ENCODE measurements at places on chromosomes 1 and 21.

DNA sequence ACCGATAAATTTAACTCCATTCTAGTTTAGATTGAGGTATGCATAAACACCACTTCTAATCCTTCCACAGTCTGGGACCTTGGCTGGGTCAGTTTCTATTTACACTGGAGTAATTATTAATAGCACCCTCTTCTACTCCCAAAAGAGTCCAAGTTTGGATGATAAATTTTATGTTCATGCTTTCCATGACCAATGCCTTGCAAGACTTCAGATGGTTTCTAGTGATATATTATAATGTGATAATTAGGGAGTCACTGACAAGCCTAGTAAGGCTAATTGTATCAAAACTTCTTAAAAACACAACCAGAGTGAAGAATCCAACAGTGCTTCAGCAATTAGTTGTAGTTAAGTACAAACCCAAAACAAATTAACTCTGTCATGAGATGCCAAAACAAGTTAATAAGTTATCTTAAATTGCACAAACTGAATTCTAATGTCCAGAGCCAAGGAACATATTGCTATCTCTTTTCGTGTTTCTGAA is 489.6 kb downstream of the TTLL7 start:
- DNase-seq = no peak

DNA sequence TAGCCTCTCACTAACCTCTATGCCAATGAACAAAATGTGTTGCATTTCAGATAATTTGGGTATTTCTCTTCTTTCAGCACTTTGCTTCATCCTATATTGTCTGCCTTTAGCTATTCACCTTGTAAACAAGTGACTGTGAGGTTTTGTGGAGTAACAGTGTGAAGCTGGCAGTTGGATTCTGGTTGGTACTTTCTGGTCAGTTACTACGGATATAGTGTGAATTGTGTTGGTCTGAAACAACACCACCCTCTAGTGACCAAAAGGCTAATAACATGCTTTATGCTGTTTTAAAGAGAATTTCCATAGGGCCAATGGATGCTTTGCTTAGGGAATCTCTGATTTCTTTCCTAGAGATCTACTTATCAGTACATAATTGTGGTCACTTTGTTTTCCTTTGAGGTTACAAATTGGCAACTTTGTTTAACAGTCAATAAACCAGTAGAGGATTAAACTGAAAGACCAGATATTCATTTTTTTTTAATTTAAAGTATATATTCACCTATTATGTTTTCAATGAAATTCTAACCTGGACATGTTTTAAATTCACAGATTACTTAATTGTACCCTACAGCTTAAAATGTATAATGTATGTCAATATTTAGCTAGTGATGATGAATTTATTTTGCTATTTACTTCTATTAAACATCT is 2.5 kb upstream of the PTGER3 start:
- DNase-seq = peak; percentile 19

DNA sequence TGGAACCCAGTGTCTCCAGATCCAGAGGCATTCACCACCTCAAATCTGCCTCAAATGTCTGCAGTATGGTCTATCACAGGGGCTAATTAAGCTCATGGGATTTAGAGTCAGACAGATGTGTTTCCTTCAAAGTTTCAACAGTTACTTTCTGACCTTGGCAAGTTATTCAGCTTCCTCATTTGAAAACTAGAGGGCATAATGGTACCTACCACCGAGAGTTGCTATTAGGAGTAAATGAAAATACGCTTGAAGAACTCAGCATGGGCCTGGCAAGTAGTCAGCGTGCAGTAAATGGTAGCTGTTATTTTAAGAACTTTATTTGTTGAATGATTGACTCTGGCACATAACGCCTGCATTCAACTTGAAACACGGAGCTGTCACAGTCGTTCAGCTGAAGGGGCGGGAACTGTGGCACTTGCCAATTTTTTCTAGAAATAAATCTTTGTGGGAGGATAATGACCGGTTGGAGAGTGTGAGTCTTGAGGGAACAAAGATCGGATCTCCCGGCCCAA is 1.2 kb upstream of the CAP1 start:
- DNase-seq = no peak

GRCh38 chr1:234899041-234899729 is 229.5 kb downstream of the TOMM20 start:
- no peak for DNase-seq

GRCh38 chr1:101444873-101445618 is 208.2 kb downstream of the S1PR1 start:
- no peak for DNase-seq

- no peak for DNase-seq
These were observed 250.1 kb downstream of the HMCN1 start for GRCh38 chr1:185984113-185984836.

DNA sequence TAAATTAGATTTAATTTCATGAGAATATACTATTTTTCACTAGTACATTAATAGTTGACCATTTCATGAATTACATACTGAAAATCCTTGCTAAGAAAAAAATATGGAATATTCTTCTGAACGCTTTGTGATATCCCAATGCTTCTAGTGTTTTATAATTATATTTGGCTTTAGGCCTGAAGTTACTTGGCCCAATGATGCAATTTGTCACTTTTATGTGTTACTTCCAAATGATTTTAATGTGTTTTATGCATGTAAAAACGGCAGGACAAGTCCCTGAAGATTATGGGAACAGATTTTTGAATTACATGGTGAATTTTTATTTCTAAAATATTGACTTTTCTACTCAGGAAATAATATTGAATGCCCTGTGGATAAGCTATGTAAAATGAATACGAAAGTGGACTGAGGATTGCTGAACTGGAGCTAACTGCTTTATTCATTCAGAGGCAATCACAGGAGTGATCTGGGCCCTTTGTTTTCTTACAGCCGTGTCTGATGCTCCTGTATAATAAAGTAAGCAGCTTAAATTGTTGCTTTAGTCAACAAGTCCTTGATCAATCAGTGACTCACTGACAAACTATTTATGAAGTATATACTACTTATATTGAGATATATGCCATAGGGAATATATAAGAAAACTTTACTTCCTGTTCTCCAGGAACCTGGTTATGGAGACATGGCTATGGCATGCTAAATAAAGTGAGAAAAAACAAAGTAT is 543.0 kb upstream of the RGS18 start:
- DNase-seq = no peak

DNA sequence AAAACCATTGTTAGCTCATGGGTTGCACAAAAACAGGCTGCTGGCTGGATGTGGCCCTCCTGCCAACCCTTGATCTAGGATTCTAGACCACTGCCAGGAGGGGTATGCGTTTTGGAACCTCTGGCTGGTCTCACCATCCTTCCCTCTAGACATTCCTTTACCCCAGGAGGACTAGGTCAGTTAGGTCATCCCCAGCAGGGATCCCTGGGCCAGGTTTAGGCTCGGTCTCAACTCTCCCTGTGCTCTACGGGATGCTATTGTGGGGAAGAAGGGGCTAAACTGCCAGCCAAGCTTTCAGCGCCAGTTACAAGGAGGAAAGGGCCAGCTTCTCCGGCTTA is 22.7 kb downstream of the SLC2A1 start:
- DNase-seq = no peak

- DNase-seq = no peak
These were observed 1.2 kb downstream of the RXRG start for GRCh38 chr1:165443539-165444311.

GRCh38 chr1:28296401-28297261 is 32.2 kb upstream of the MED18 start:
- DNase-seq = peak; percentile 29

DNA sequence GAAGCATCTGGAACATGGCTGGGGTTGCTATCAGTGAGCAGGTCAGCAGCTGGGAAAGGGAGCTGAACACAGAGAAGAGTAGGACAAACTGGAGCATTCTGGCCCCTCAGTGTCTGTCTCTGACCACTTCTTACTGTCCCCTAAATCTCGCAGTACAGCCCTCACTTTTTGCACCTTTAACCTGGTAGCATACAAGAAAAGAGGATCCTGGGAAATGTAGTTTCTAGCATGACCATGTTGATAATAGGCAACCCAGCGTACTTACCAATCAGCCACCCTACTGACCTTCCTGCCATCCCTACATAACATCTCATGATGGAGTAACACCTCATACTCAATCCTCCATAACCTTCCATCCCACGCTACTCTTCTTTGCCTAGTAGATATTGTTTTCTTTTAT is 99.1 kb upstream of the RAVER2 start:
- DNase-seq = no peak

GRCh38 chr1:240808381-240808780 is 196.4 kb upstream of the GREM2 start:
- DNase-seq = no peak

- DNase-seq = no peak
These were observed 84.2 kb downstream of the SPATA46 start for GRCh38 chr1:162292422-162292849.

- DNase-seq = no peak
These were observed 37.4 kb upstream of the DMBX1 start for GRCh38 chr1:46451948-46452930.

DNA sequence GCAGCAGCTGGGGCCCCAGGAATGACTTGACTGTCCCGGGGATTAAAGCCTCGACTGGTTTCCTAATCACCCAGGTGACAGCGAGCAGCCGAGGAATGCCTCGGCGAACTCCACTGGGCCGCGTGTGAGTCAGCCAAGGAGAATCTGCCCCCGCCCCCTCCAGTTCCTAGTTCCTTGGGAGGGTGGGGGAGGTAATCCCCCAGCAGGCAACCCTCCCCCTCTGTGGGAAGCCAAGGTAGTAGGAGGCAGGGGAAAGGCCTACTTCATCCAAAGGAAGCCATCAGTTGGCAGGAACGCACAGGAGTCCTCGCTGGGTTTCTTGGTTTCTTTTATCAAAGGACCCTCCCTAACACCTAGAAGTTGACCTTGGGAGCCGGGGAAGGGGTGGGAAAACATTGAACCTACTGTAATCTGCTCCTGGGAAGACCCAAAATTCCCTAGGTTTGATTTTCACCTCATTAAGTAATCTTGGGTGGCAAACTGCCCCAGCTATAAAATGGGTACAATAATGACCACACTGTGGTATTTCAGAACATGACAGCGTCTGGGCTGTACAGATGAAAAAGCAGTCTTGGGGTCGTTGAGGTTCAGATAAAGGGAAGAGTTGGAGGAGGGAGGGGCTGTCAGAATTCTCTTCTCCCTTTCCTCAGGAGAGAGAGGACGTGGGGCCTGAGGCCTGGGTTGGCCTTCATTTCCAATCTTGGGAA is 1.4 kb downstream of the TENT5B start:
- peak; percentile 69 for DNase-seq

DNA sequence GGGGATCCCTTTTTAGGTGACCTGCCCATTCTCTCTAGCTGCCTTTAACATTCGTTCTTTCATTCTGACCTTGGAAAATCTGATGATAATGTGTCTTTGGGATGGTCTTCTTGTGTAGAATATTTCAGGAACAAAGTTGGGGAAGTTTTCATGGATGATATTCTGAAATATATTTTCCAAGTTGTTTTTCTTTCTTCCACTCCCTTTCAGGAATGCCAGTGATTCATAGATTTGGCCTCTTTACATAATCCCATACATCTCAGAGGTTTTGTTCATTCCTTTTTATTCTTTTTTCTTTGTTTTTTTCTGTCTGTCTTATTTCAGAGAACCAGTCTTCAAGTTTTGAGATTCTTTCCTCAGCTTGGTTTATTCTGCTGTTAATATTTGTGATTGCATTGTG is 13.9 kb upstream of the SCMH1 start:
- DNase-seq = no peak

- DNase-seq = no peak
These were observed 49.5 kb downstream of the OLFML2B start for GRCh38 chr1:161973924-161974845.

DNA sequence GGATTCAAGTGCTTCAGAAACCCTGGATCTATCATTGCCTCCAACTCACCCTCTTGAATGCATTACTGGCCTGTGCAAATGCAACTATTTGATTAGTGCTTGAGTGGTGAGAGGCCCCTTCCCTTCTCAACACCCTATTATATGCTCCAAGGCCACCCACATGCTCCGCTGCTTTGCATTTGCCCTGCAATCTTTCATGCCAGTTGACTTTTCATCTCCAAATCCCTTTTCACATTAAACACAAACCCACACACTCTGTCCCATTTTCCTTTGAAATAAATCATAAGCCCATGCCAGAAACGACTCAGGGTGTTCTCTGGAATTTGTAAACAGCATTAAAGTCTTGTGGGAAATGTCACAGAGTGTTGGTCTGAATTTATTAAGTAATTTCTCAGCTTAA is 78.9 kb upstream of the CTTNBP2NL start:
- DNase-seq = no peak

GRCh38 chr21:36552434-36552785 is 72.5 kb upstream of the CLDN14 start:
- no peak for DNase-seq

- DNase-seq = peak; percentile 30
These were observed 594.7 kb upstream of the CAMK1G start for GRCh38 chr1:208988811-208989222.

- no peak for DNase-seq
These were observed 175.3 kb downstream of the CACNA1E start for GRCh38 chr1:181658581-181658980.

DNA sequence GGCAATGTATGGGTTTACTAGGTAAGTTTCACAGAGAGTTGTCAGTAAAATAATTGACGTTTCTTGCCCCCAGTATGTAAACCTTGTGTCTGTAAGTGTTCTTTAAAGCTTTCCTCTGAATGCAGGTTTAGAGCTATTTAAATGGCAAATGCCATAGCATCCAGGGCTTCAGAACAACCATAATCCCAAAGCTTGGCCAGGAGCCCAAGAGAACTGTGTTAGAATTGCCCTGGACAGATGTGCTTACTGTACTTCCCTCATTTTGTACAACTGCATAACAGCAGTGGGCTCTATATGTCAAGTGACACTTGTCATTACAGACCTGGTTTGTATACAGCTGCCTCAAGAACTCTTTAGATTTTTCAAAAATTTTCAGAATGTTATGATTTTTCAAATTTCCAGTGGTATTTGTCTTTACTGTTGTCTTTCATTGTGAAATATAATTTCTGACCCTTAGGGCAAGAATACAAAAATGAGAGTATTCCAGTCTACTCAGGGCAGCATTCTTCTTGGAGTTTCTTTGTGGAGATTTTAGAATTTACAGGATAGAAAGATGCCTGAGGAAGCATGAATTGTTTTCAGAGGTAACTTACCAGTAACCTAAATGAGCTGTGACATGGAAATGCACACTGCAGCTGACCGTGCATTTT is 136.9 kb upstream of the L1TD1 start:
- no peak for DNase-seq

- DNase-seq = no peak
These were observed 403.7 kb upstream of the B3GALT2 start for GRCh38 chr1:193590102-193590501.

GRCh38 chr1:175217721-175218531 is 25.4 kb upstream of the KIAA0040 start:
- no peak for DNase-seq

GRCh38 chr1:100387657-100388350 is 35.5 kb downstream of the CDC14A start:
- no peak for DNase-seq

DNA sequence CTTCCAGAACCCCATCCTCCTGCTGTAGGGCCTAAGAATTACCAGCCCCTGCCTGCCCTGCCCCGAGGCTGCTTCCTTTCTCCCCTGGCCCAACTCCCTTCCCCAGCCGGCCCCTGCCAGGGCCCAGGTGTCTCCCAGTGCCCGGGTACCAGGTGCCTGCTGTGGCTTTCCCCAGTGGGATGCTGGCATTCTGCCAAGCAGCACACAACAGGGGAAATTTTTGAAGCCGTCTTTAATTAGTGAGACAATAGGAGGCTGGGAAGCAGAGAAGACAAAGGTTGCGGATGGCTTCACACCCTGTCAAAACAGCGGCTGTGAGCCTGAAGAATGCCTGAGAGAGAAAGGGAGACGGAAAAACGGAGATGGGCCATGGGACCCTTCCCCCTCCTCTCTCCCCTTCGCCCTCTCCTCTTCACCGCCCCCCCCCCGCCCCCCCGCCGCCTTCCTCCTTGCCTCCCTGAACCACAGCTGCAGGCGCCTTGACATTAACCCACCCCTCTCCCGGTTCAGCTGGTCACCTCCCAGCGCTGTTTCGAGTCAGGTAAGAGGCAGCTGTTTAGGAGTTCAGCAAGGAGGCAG is 33.6 kb downstream of the LRRN2 start:
- DNase-seq = no peak

All from skeletal muscle cell (primary cell).